ENCODE measurements at places on chromosomes 4 and X.

DNA sequence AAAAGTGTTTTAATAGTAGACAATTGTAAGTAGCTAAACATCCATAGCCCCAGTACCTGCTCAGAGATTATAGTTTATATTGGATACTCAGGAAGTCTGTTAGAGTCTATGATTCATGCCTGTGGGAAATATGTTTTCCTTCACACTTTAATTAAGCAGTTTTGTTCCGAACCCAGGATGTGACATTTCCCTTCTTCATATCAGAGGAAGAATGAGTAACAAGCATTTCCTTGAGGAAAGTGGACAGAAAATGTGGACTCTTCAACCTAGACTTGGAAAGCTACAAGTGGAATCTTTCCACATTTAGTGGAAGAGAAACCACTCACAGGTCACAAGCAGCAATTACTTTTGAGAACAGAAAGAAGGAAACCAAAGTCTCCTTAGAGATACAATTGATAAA lies 419.4 kb downstream of the C4orf33 start:
- DNase-seq: no peak

GRCh38 chr4:73962724-73963123 lies 19.1 kb downstream of the PF4 start:
- DNase-seq: no peak

DNA sequence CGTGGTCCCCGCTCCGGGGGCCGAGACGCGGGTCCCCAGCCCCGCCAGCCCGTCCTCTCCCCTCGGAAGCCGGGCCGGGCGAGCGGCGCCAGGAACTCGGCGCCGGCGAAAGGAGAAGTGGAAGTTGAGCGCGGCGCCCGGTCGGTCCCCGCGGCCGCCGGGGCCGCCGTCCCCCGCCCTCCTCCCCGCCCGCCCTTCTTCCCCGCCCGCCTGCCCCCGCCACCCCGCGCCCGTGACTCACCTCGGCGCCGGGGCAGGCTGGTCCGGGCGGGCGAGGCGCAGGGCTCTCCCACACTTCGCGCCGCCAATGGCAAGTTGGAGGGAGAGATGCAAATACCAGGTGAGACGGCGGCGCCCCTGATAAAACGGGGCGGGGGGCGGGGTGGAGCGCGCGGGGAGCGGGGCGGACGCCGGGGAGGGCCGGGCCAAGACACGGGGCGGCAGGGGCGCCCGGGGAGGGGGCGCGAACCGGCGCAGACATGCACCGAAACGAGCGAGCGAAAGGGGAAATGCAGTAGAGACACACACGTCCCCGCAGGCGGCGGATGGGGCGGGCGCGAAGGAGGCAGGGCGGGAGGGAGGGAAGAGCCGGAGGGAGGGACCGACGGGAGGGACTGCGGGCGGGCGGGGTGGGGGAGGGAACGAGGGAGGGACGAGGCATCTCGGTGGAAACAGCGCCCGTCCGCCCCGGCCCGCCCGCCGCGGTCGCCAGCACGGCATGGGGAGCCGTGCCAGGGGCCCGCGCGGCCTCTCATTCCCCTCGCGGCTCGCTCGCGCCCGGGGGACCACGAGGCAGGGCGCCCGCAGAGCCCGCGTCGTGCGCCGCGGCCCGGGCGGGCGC lies at the start of gene ELF4:
Gene ELF4, minus strand, starts transcription at position 119 of the 841 bp plus-strand sequence. CDS start 29,167 bp downstream, outside the sequence.
- peak; percentile 68 for DNase-seq

DNA sequence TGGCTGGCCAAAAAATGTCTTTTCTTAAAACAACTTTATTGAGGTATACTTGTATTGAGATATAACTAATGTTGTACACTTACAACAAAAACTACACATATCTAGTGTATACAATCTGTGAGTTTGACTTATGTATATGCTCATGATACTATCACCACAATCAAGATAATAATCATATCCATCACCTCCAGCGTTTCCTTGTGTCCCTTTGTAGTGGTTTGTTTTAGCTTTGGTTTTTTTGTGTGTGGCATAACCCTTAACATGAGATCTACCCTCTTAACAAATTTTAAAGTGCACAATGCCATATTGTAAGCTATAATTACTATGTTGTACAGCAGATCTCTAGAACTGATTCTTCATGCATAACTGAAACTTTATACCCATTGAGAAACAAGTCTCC lies 13.4 kb upstream of the PCSK1N start:
- no peak for DNase-seq

- DNase-seq: no peak
Observed at GRCh38 chr4:168878623-168879022, 131.4 kb downstream of the CBR4 start.

DNA sequence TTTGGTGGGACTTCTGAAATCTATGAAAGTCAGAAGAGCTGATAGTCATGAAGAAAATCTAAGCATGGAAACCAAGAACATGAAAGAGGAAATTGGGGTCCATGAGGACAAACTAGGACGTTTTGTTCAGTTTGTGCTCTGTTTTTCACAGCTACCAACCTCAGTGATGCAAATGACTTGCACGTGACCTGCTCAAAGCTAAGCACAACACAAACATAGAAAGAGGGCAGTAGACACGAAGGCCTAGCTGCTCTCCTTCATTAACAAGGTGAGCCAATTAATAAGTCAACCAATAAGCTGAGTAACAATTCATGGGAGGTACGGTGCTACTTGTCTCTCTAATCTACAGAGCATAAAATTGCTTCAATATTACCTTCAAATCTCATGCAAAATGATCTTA lies 684.1 kb downstream of the TRAM1L1 start:
- DNase-seq: no peak

Measured in CD4-positive, alpha-beta T cell treated with Interleukin-6 at 100 ng/mL for 8 hours (primary cell).